ENCODE measurements at places on chromosomes 16 and 17.

GRCh38 chr16:21638573-21638975 lies 13.8 kb downstream of the IGSF6 start:
- no peak for DNase-seq

- DNase-seq, result no peak
Measured at GRCh38 chr16:28180655-28181460, 30.9 kb downstream of the XPO6 start.

GRCh38 chr17:4565209-4566141 lies 5.1 kb upstream of the GGT6 start:
- DNase-seq, result peak; percentile 60

- no peak for DNase-seq
Measured at GRCh38 chr17:31629696-31630470, 229.2 kb downstream of the COPRS start.

DNA sequence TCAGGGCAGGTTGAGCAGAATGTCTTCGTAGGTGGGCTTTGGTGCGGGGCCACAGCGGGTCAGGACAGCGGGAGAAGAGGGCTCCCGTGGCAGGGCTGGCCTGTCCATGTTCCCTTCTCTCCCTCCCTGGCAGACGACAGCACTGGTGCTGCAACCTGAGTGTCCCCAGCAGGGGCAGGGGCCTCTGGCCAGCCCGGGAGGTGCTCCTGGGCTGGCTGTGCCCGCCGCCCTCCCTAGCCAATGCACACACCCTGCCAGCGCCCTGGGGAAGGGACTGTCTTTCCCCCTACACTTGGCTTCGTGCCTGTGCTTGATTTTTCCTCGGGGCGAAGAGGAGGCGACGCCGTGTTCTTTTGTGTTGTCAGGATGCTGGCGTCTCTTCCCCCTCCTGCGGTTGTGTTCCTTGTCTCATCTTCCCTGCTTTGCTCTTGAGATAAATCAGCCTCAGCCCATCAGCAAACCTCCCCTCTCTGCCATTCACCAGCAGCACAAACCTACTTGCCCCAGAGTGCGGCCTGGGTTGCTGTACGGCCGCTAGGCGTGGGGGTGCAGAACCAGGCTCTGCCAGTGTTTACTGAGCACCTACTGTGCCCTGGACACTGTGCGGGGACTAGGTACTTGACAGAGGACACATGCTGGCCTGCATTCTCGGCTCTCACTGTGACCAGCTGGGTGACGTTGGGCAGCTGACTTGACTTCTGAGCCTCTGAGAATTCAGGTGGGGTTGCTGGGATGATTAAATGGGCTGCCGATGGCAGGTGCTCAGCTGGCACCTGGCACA lies 237.3 kb upstream of the CIBAR2 start:
- peak; percentile 34 for DNase-seq

DNA sequence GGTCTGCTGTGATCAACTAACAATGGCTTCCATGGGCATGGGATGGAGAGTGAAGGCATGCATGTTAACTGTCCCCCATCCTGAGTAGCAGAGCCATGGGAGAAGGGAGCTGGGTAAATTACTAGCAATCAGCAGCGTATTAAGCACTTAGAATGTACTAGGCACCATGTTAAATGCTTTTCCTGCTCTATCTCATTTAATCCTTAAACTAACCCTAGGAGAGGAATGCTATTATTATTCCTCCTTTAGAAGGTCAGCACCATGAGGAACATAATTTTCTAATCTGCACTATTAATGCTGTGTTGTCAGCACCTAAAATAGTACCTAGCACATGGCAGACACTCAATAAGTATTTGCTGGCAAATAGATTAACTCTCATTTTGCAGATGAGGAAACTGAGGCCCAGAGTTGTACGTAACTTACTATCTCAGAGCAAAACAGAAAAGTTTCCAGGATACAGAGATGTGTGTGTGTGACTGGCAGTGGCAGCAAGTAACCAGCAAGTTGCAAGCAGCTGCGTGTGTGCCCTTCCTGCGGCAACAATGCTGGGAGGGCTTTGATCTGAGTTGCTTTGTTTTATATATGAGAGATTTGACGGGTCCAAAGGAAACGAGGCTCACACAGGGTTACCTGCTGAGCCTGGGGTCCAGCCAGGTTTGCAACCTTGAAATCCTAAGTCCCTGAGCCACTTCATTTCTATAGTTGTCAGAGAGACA lies 6.5 kb upstream of the KLHL36 start:
- DNase-seq, result no peak

DNA sequence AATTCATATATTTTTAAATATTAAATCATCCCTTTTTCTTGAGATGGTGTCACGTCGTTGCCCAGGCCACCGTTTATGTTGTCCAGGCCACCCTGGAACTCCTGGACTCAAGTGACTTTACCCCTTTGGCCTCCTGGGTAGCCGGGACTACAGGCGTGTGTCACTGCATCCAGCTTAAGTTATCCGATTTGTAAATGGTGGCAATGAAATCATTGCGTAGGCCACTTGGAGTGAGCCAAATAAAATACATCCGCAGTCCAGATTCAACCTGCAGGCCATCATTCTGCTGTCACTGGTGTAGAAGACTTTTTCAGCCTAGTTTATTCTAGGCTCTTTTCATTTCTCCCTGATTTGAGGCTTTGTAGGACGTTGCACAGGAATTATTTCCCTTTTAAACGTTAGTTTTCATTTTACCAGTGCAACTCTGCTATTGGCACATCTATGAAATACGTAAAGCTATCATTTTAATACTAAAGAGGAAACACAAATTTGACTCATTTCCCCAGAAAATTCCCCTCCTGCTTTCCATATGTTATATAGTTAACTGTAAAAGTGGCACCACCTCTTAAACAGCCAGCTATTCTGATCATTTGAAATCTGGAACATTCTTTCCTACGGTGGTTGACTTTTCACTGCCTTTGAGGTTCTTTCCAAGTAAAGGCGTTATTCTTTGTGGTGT lies 449.8 kb downstream of the MAF start:
- no peak for DNase-seq

- DNase-seq, result no peak
Measured at GRCh38 chr16:2084895-2085625, 37.3 kb downstream of the TSC2 start.

GRCh38 chr16:2205967-2206313 lies 686 bp downstream of the MLST8 start:
- no peak for DNase-seq

GRCh38 chr17:31095236-31096105 lies 694 bp downstream of the NF1 start:
- DNase-seq, result peak; percentile 33

GRCh38 chr17:32520104-32520701 lies 33.4 kb downstream of the CDK5R1 start:
- DNase-seq, result peak; percentile 58

DNA sequence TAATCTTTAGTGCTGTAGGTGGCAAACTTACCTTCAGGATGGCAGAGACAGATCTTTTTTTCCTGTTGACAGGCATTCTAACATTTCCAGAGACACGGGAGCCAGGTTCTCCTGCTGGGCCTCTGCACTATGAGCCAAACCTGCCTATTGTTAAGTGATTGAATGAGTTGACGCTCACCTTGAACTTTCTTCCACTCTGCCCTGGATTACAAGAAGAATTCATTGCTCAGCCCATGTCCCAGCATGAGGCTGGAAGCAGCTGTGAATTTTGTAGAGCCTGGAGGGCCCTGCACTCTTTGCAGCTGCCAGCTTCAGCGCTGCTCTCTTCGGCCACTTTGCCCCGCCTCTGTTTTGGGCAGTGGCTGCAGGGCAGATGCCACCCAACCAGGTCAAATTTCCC lies 9.4 kb upstream of the SLC7A5 start:
- no peak for DNase-seq

DNA sequence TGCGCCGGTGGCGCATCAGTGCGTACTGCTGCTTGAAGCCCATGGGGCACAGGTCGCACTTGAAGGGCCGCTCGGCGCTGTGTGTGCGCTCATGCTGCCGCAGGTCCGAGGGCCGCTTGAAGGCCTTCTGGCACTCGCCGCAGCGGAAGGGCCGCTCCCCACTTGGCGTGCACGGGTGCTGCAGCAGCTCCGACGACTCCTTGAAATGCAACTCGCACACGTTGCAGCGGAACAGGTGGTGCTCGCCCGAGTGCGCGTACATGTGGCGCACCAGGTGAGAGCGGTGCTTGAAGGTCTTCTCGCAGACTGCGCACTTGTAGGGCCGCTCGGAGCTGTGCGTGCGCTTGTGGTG lies 3.3 kb downstream of the ZNF319 start:
- no peak for DNase-seq

DNA sequence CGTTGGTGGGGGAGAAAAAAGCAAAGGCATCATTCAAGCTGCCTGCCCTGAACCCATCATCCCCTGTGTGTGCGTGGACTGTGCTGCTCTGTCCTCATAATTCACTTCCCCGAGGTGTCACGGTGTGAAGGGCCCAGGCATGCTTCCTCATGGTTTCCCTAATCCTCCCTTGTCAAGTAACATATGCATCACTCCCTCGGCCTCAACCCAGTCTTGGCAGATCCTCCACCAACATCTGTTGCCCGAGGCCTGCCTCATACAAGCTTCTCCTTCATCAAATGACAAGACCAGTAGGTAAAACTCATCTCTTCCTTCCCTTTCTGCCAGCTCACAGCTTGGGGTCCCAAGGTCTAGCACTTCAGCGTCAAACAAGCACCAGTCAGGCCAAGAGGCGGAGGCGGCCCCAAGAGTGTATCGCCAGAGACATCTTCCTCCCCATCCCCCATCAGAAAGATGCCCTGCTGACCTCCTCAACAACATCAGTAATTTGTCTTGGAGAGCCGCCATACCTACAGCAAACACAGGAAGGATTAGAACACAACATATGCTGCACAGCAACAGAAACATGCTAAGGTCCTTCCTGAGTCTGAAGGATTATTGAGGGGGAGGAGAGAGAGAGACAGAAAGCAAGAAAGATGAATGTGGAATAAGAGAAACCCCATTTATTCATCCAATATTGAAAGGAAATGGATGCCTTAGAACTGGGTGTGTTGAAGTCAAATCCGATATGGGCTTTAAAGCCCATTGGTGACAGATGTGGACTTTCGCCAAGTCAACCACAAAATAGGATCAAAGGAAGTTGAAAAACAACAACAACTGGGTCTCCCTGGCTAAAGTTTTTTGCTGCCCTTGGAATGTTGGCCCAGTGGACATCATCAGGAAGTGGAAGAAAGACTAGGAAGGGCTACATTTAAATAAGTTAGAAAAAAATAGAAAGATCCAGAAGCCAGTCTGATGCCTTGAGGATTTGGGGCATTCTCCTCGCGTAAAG lies 38.4 kb downstream of the SOX9 start:
- DNase-seq, result peak; percentile 24

DNA sequence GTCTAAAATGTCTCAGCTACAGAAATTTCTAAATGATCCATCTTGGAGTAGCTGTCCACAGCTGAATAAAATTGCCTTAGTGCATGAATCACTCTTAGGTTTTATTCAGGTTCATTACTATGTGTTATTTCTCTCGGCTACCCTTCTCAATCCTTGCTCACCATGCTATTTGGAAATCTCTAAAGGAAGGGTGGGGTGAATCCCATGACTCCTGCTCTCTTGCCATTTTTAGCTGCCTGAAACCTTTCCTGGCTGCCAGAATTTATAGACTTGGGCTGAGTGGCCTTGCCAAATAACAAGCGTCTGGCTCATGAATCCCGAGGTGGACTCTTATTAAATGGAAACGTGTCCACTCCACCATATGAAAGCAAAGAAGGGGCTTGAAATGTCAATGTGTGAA lies 936.1 kb upstream of the SOX9 start:
- DNase-seq, result no peak

DNA sequence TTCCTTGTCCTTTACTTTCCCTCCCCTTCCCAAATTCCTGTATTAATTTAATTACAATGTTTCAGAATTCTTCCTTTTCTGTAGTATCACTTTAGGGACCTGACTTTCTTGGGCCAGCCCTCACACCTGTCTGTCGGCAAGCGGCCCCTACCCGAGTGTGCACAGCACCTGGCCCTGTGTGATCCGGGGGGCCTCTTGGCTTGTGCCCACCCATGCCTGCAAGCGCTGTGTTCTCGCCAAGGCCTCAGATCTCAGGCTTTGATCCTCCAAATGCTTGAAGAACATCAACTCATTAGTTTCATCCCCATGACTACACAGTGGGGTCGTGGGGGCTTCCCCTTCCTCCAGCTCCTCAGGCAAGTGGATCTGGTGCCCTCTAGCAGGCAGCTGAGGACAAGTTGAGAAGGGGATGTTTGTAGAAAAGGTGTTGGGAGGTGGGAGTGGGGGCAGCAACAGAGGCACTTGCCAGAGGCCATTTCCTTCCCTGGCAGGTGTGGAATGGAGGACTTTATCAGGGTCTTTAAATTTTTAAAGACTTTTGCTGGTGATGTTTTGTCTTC lies 15.7 kb upstream of the CDH3 start:
- no peak for DNase-seq

DNA sequence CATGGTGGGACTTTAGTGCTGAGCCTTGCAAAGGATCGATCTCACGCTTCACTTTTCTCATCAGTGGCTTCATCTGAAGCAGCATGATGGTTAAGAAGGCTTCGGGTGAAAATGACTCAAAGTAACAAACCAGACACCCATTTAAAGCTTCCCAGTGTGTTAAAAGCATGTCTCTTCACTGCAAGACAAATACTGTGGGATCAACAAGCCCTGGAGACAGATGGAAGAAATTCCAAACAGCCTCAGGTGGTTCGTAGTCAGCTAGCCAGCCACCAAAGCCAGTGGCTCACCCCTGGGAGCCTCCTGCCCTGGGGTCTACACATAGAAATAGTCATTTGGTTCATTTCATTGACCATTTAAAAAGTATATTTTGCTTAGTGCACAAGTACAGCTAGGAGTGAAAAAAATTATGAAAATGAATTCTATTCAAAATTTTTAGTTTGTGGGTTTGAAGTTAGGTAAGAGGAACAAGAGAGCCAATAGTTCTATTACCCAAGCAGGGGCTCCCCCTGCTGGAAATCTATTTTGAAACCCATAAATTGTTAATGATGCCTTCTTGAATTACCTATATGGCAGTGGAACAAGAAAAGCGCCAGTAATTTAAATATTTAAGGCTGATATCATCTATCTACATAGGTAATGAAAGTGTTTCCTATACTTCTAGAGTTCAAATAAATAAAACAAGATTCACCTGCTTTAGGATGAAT lies 51.6 kb downstream of the PMP22 start:
- DNase-seq, result no peak

DNA sequence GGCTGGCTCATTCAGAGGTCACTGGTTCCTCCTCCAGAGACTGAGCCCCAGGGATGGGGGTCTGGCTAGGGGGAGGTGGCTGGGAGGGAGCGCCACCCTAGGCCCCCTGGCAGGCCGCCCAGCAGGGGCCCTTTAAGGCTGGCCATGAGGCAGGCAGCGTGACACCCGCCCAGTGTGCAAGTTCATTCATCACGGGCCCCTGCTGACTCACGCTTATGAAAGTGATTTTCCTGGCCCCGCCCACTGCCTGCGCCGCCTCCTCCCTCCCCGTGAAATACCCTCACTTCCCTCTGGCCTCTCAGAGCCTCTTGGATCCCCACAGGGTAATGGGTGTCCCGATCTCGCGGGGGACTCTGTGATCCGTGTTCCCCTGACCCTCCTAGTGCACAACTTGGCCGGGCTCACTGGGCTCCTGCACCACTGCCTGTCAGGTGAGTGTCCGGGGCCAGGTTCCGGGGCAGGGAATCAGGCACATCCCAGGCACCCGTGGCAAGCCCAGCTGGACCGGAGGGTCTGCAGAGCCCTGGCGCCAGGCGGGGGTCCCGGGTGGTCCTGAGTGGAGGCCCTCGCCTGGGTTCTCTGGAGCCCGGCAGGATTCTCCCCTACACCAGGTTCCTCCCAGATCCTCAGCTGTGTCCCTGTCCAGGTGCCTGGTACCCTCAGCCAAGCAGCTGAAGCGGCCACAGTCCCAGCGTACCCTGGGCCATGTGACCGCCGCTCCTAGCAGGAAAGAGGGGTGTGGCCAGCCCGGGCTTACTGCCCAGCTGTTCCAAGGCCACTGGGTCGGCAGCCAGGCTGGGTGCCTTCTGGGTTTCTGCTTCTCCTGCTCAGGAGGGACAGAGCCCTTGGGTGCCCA lies at the start of gene OSGIN1:
Gene OSGIN1, plus strand, starts transcription at position 301 of the 856 bp plus-strand sequence. CDS start 4,432 bp downstream, outside the sequence.
- peak; percentile 16 for DNase-seq

Measured in NCI-H2227 treated with DMSO at 0.1 percent for 48 hours (cell line).